ENCODE measurements at places on chromosomes 1 and 21. TPM values are rescaled to one million over a fixed set of nuclear protein-coding genes. Genes with fewer than 3 reads are reported as not detected.

GRCh38 chr1:94926126-94926914 is 590 bp downstream of the CNN3 start:
- DNase-seq = peak; percentile 47

GRCh38 chr1:10733474-10734366 is 62.7 kb downstream of the CASZ1 start:
- DNase-seq = no peak

DNA sequence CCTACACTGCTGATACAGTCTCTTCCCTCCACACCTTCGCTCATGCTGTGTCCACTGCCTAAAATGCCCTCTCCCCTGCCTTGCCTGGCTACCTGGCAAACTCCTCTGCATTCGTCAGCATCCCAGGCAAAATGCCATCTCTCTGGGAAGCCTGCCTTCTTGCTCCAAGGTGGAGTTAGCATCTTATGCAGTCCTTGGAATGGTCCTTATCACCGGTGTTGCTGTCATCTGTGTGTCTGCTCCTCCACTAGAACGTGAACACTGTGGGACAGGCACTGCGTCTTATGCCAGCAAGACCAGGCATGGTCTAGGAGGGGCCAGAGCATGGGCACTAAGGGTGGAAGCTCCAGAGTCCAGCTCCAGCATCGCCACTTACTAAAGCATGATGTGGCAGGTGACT is 211.8 kb downstream of the MATN1 start:
- no peak for DNase-seq

DNA sequence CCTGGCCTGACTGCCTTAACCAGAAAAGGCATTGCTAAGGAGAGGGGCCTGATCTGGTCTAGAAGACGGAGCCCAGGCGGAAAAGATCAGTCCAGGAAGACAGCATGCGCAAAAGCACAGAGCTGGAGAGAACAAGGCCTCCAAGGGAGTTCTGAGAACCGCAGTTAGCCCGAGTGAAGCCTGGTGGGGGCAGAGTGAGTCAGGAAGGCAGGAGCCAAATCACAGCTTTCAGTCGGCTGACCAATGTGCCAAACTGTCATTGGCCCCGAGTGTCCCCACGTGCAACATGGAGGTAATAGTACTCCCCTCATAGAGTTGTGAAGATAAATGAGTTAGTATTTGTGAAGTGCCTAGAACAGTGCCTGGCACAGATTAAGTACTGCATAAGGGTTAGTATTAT is 1.2 kb upstream of the TSPAN2 start:
- DNase-seq = peak; percentile 35

- no peak for DNase-seq
These were observed 197.8 kb downstream of the PBX1 start for GRCh38 chr1:164756741-164757140.

DNA sequence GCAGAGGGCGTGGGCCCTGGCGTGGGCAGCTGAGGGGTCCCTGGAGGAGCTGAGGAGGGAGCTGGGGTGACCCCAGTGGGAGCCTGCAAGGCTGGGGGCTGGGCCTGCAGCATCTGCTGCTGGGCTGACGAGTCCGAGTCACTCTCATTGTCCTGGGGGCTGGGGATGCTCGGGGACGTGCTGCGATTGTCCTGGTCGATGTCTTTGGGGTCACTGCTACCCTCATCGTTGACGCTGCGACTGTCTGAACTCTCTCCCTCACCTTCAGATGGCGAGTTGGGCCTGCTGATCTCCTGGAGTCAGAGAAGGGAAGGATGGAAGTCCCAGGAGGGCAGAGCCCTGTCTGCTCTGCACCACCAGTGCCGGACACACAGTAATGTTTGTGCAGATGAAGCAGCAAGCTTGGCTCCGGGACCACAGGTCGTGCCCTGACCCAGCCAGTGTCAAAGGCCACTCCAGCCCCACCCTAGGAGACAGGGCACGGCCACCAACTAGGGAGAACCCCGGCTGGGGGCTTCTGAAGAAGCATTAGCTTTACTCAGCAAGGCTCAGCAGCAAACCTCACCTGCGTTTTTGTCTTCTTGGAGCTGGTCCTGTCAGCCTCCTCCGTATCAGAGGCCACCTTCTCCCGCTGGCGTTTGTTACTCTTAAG is 43.4 kb downstream of the SLC45A1 start:
- DNase-seq = no peak

GRCh38 chr1:166165661-166166328 is 1.0 kb downstream of the FAM78B start:
- DNase-seq = peak; percentile 26

DNA sequence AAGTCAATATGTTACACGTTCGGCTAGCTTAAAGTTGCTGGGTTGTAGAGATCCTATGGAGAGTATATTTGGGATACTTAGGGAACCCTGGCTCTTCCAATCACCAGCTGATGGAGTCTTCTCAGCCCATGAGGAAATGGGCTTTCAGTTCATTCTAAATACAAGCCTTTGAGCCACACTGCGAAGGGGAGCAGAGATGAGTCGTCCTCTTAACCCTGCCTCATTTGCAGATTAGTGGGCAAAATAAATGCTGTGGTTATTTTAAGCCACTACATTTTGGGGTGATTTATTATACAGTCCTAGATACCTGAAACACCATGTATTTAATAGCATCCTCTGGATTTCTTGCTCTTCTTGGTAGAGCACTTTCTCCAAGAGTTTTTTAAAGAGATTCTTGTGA is 19.0 kb upstream of the VCAM1 start:
- no peak for DNase-seq

DNA sequence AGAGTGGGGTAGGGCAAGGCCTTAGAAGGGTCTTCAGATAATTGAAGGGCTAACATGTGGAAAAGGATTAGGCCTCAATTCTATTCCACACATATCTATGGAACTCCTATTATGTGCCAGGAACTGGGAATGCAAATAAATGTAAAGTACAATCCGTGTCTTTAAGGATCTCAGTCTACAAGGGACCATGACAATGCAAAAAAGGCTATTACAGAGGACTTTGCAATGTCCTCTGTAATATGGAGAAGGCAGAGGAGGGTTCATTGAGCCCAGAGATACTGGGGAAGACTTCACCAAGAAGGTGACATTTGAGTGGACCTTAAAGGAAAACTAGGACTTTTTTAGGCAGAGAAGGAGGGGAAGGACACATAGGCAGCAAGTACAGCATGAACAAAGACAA is 4.5 kb upstream of the SCMH1 start:
- no peak for DNase-seq

Gene EPRS1
- 37.6 TPM for total RNA-seq

Gene CEP170
- 17.5 TPM for total RNA-seq
